ENCODE measurements at places on chromosomes 5 and 9.

DNA sequence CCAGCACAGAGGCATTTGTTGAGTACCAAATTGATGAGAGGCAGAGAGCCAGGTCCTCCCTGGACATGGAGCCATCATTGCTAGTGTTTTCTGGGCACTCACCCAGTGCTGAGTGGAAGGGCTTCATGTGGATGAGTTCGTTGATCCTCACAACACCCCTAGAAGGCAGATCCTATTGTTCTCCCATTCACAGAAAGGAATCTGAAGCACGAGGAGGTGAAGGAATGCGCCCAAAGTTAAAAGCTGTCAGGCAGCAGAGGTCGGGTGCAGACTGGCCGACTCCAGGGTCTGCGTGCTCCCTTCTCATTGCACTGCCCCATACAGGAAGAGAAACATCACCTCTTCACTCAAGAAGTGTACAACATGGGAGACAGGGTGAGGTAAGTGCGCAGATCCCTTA, 153.5 kb upstream of the TNPO1 start:
- DNase-seq: no peak

- no peak for DNase-seq
Measured at GRCh38 chr5:126521130-126521529, 73.9 kb downstream of the ALDH7A1 start.

DNA sequence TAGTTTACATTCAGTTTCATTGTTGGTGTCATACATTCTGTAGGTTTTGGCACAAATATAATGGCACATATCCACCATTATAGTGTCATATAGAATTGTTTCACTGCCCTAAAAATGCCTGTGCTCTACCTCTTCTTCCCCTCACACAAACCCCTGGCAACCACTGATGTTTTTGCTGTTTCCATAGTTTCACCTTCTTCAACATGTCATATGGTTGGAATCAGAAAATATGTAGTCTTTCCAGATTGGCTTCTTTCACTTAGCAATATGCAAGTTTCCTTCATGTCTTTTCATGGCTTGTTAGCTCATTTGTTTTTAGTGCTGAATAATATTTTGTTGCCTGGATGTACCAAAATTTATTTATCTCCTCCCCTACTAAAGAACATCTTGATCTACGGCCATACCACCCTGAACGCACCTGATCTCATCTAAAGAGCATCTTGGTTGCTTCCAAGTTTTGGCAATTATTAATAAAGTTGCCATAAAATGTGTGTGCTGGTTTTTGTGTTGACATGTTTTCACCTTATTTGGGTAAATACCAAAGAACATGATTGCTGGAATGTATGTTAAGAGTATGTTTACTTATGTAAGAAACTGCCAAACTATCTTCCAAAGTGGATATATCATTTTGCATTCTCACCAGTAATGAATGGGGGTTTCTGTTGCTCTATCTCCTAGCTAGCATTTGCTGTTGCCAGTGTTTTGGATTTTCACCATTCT, 17.0 kb upstream of the CDK20 start:
- no peak for DNase-seq

GRCh38 chr5:82205005-82205404, 73.1 kb downstream of the RPS23 start:
- DNase-seq: no peak

DNA sequence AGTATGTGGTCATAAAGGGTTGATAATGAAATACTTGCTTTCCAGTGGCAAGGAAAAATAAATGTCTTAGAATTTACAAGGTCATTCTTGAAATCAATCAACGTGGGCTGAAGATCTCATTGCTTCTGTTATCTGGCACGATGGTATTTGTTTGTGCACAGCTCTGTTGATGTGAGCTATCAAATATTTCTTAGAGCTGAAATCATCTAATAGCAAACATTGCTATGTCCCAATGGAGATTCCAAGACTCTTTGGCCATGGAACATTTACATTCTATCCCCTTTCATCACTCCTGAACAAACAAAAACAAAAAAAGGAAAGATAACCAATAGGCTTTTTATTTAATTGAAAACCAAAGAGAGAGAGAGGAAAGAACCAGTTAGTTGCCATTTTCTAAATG, 111.5 kb upstream of the CCDC152 start:
- no peak for DNase-seq

DNA sequence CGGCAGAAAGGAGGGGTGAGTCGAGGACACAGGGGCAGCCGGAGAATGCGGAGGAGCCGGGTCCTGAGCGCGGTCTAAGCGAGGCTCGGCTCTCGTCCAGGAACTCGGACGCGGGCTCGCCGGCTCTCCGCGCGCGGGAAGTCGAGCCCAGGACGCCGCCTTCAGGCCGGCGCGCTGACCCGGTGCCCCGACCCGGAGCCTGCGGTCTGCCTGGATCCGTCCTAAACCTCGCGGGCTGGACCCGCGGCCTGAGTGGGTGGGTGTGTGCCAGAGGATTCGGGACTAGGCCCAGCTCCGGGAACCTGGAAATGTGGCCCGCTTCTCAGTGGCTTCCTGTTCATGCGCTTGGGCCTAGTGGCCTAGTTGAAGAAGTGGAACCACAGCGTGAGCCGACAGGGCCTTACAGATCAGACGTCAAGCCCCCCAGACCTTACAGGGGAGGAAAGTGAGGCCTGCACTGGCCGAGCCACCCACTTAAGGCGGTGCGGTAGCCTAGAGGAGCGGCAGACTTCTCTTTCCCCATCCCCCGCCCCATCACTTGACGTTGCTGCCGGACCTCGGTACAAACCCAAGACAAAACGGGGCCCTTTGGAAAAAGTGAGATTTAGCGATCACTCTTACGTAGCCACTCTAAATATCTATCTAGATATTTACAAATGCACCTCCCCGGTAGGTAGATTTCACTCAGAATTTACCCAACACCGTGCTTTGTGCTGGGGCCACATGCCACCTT, 1.2 kb downstream of the CDKN2B-AS1 start:
- peak; percentile 45 for DNase-seq

DNA sequence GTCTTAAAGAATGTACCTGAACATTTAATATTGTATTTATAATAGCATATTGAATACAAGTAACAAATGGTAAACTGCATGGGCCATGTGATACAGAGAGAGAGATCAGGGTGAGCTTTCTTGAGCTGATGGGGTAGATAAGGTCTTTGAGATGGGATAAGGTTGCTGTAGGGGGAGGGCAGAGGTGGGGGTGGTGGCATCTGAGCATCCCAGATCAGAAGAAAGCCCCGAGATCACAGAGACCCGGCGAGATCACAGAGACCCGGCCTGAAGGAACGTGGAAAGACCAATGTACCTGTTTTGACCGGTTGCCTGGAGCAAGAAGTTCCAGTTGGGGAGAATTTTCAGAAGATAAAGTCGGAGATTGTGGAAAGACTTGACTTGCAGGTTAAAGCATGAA, 6.6 kb downstream of the SMARCA2 start:
- DNase-seq: peak; percentile 32

DNA sequence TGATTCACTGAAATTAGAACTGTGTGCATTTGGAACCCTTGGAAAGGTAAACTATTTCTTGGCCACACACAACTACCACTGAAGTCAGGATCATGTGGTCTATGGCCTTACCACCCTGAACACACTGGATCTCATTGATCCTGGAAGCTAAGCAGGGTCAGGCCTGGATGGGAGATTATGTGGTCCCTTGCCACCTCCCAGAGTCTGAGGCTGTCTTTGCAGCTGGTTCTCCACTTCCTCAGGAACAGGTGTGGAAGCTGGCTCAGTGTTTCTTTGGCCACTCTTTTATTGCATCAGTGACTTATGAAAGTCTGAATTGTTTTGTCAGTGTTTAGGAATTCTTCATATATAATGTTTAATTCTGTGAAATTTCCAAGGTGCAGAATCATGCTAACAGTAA, 89.2 kb downstream of the TEK start:
- DNase-seq: no peak

DNA sequence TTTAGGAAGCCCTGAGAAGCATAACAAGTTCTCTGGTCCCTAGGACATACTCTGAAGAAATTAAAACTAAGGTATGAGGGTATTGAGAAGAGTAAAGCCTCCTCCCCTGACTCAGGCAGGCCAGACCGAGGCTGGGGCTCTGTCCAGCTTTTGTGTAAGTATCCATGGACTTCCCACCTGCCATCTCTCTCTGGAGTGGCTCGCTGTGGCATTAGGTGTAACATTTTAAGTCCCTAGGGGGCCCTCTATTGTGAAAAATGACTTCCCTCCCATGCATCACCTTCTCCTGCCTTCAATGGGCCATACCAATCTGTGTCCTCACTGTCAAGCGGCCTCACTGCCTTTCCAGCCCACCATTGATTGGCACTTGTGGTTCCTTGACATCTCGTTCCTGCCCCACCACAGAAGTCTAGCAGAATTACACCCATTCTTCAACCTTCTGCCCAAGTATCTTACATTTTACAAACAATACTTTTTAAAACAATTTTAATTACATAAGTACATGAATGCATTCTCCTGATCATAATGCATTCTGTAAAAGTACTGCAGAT, 205.5 kb downstream of the SLIT3 start:
- DNase-seq: no peak

GRCh38 chr5:127673117-127673800, 24.4 kb downstream of the CTXN3 start:
- no peak for DNase-seq

GRCh38 chr9:34457266-34458012, 931 bp downstream of the FAM219A start:
- DNase-seq: peak; percentile 34

DNA sequence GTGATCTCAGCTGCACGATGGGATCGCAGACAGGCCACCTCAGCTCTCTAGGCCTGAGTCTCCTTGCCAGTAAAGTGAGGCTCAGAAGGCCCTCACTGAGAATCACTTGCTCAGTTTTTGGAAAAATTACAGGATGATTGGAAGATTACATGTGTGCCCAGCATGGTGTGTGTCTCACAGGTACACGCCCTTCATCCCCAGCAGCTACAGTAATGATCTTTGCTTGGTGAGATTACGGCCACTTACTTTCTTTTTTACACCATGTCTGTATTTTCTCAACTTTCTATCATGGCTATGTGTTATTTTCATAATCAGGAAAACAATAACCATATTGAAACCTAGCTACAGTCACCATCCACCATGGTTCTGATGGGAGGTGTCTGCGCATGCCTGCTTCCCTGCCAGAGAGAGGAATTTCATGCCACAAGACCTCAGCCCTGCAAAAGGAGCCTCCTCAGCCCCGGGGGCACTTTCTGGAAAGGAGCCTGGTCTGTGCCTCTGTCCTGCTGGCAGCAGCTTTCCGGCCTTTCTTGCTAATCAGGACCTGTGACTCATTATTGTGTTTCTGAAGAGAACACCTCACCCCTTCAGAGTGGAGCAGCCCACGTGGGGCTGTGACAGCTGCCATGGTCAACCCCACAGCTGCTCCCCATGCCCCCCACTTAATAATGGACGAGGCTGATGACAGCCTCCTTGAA, 64.2 kb upstream of the OLFM1 start:
- DNase-seq: no peak

DNA sequence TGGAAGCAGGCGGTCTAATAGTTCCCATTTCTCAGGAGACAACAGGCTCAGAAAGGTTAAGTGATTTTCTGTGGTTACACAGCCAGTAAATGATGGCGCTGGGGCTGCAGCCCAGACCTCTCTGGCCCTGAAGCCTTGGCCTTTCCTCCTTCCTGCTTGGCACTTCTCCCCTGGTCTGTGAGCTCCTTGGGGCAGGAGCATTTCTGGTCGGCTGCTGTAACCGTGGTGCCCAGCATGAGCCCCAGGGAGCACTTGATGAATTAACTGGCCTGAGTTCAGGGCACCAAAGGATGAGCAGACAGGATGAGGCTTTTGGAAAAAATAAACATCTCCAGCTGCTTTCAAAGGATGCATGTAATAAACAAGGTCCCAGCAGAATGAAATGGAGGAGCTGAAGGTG, 30.2 kb downstream of the CDHR2 start:
- DNase-seq: no peak

DNA sequence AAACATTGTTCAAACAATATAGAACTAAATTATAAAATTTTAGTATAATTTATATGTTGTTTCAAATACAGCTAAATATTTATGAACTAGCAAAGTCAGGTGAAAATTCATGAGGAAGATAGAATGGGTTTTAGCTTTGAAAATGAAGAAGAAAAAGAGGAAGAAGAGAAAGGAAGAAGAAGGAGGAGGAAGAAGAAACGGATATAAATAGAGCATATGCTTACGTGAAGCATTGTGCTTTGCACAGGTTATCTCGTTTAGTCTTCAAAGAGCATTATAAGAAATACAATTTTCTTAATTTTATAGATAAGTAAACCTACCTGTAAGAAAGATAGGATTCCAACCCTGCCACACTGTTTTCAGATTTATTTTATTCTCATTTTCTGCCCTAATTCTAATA, 620.6 kb upstream of the DAB2 start:
- DNase-seq: no peak

DNA sequence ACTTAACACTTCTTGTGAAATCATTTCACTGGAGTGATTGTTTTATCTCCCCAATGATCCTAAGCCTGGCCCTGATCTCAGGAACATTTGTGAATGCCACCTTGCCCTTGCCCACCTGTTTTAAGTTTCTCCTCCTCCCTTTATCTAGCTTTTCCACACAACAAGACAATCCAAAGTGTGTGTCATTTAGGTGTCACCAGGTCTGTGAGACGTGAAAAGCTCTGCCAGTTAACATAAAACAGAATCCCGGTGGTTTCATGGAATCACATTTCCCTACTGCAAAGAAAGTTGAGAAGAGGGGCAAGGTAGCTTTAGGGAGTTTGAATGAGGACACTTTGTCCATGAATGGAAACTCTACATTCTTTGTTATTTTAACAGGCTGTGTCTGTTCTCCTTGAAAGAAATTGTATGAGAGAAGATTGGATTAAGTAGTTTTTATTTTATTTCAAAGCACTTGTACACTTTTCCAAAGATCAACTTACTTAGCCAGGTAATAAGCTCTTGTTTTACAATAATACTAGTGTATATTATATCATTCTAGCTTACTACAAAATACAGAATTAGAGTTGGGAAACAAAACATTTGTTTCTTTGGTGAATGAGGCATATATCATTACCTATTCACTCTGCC, 239.0 kb downstream of the ISL1 start:
- DNase-seq: no peak

DNA sequence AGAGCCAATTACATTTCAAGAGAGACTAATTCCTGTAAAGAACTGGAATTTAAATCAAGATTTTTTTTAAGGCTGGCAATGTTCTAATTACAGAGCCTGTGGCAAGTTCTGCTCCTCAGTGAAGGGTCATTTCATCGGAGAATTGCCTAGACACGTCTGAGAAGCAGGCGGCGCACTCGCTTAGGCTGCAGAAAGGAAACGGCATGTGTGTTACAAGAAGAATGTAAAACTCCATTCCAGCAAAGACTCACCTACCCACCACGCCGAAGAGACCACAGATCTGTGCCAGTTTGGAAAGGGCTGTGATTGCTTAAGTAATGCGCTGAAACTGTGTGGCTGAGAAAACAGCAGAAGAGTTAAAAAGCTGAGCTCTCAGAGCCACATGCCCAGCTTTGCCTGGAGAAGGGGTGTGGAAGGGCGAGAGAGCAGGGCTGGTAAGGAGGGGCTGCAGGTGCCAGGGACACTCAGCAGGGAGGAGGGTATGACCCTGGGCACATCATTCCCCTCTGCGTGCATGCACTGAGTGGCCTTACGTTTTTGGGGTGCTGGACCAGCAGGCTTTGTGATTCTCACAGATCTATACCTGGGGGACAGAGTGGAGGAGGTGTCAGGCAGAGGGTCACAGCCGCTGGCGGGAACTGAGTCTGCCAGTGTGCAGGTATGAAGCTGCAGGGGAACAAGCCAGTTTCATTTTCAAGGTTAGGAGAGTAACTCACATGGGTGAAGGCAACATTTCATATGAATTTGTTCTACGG, 17.8 kb upstream of the SLC25A51 start:
- no peak for DNase-seq

- DNase-seq: no peak
Measured at GRCh38 chr9:89065921-89066320, 74.7 kb downstream of the S1PR3 start.

GRCh38 chr5:127306647-127307046, 16.1 kb downstream of the MEGF10 start:
- DNase-seq: no peak

GRCh38 chr9:95057101-95057500, 260.4 kb downstream of the FANCC start:
- DNase-seq: no peak
